Left lung (tissue), 14 donors: ENCODE measurements at places on chromosomes 5 and 9. TPM values are rescaled to one million over a fixed set of nuclear protein-coding genes. Genes with fewer than 3 reads are reported as not detected.

The TYRP1 gene
- 6.7 TPM for polyA plus RNA-seq

The F12 gene
- polyA plus RNA-seq = not detected

The RIMOC1 gene
- 25.8 TPM for polyA plus RNA-seq

The SH3TC2 gene
- 2.4 TPM for polyA plus RNA-seq

The PCDHGA7 gene
- polyA plus RNA-seq = 2.0 TPM

The NEUROG1 gene
- polyA plus RNA-seq = not detected
